ENCODE measurements at places on chromosomes 12 and 14.

DNA sequence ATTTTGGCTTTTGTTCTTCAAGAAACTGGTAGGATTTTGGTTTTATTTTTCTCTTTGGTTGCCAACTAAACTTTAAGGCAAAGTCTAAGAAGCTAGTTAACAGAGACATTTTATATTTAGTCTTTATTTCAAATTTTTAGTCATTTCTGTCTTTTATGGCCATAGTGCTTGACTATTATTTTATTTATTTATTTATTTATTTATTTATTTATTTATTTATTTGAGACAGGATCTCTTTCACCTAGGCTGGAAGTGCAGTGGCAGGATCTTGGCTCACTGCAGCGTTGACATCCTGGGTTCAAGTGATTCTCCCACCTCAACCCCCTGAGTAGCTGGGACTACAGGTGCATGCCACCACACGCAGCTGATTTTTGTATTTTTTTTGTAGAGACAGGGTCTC is 3.1 kb downstream of the MON2 start:
- no peak for DNase-seq

DNA sequence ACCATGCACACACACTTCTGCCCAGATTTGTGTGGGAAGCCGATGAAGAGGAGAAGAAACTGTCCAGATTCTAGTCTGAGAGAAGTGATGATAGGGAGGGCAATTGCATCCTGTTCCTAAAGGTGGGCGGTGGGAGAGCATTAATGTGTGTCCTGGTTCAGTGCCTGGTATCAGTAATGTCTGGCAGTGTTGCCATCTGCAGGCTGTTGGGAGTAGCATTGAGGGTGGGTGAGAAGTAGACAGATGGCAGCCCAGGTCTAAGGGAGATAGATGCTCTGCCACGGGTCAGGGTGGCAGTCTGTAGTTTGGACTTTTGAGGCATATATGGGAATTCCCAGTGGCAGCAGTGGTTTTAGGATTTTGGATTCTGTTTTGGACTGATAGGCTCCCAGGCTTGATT is 156.4 kb downstream of the ETNK1 start:
- DNase-seq = no peak

DNA sequence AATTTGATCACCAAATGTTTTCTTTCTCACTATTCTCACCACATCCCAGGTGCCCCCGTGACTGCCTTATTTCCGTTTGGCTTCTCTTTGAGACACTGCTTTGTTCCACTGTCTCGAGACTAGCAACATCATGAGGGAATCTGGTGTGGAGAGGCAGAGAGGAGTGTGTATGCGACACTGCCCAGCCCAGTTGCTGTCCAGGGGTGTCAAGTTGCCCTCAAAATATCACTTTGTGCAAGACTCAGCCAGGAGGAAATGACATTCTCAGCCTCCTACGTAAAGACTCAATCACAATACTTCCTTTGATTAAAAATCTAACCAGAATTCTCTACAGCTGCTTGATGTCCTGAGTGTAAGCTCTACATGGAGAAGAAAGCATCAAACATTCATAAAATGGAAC is 48.2 kb upstream of the EEA1 start:
- no peak for DNase-seq

- no peak for DNase-seq
Observed at GRCh38 chr12:106885026-106885425, 70.7 kb upstream of the TMEM263 start.

DNA sequence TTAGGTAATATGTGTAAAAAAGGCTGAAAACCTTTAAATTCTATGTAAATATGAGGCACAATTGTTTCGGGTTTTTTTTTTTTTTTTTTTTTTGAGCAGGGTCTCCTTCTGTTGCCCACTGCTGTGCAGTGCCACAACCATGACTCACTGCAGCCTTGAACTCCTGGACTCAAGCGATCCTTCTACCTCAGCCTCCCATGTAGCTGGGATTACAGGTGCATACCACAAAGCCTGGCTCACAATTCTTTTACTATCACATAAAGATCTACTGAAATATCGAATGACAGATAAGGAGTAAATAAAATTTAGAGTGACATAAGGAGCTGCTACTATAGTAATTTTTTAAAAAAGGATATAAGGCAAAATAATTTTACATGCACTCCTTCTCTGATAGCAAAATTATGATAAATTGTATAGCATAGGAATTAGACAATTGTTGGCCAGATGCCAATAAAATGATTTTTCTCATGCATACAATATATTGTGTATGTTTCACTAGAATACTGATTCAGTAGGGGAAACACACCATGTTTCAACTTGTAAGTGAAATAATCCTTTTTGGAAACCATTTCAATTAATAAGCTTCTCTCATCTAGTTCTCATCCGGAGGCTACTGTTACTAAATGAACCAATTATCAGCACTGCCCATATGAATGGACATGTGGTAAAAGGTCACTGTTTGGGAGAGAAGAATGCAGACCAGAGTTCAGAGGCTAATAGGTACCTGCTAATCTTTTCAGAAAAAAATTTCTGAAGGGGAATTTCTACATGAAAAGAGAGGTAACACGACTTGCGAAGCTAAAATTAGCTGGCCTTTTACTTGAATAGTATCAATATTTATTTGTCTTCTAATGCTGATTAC is 108.4 kb downstream of the PPP1R12A start:
- peak; percentile 12 for DNase-seq

GRCh38 chr12:63782466-63782865 is 2.8 kb downstream of the RXYLT1 start:
- no peak for DNase-seq

DNA sequence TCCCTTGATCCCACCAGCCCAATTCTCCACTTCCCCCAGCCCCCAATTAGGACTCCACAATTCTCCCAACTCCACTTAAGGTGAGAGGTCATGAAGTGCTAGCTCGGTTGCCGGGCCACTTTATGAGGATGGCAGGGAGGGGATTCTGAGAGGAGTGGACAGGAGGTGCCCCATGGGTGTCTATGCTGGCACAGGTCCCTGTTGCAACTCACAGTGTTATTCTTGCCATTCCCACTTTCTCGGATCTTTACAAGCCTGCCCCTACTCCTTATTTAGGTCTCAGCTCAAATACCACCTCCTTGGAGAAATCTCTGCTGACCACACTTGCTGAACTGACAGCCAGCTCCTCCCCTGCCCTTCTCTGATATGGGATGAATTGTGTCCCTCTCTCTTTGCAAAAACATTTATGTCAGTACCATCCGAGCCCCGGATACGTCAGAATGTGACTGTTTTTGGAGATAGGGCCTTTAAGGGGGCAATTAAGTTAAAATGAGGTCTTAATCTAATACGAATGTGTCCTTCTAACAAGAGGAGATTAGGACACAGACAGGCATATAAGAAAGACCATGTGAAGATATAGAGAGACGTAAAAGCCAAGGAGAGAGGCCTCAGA is 4.2 kb upstream of the LGALS3 start:
- DNase-seq = no peak

- DNase-seq = no peak
Observed at GRCh38 chr12:89760783-89761182, 52.1 kb upstream of the ATP2B1 start.

- DNase-seq = peak; percentile 22
Observed at GRCh38 chr14:26589925-26590324, 7.9 kb downstream of the NOVA1 start.

- DNase-seq = no peak
Observed at GRCh38 chr12:53755451-53755891, 3.7 kb upstream of the CISTR start.

GRCh38 chr12:95673576-95673975 is 117.0 kb downstream of the NTN4 start:
- no peak for DNase-seq

DNA sequence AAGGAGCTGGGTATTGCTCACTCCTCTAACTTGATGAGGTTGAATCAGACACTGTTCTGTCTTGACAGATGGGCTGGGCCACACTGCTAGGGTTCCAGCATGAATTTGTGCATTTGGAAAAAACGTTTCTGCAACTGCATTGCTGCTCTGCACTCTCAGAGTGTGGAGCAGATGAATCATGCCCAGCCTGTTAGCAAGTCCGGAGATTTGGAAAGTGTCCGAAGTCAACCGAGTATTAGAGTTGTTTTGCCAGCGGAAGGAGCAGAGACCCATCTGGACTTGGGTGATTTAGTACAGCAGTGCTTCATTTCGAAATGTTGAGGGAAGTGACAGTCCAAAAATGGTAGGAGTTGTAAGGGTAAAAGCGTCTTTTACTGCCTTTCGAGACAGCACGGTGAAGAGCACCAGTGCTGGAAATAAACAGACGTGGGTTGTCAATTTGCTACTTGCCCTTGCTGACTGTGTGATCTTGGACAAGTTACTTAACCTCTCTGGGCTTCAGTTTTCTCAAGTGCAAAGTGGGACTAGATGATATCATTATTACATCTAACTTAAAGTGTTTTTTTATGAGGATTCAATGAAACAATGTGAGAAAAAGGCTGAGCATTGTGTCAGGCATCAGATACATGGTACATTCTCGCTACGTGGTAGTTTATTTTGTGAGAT is 139.5 kb downstream of the CHST11 start:
- no peak for DNase-seq

DNA sequence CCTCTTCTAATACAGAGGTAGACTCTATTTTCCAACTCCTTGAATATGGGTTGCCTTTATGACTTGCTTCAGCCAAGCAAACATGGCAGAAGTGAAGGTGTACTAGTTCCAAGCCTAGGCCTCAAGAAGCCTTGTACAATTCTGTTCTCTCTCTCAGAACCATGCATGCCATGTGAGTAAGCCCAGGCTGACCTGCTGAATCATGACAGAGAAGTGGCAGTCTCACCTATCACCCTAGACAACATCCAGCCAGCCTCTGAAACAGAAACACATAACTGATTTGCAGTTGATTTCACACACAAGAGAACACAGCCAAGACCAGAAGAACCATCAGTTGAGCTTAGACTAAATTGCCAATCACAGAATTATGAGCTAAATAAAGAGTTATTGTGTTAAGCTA is 157.2 kb downstream of the GARIN6 start:
- no peak for DNase-seq

DNA sequence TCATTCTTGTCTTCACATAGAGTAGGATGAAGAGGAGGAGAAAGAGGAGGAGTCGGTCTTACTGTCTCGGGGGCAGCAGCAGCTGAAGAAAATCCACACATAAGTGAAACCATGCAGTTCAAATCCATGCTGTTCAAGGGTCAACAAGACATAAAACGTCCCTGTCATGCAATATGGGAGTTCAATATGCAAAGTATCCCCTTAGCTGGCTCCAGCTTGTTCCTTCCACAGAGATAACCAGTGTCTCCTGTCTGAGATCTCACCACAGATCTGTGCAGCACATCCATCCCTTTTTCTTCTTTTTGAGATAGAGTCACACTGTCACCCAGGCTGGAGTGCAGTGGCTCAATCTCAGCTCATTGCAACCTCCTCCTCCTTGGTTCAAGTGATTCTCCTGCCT is 357.5 kb downstream of the GALC start:
- no peak for DNase-seq

- no peak for DNase-seq
Observed at GRCh38 chr12:46111715-46112114, 121.3 kb upstream of the SCAF11 start.

GRCh38 chr14:22282417-22282816 is 306.6 kb downstream of the DAD1 start:
- DNase-seq = no peak

- no peak for DNase-seq
Observed at GRCh38 chr12:62215506-62215905, 44.7 kb upstream of the USP15 start.

- DNase-seq = no peak
Observed at GRCh38 chr12:109770861-109771670, 57.4 kb downstream of the FAM222A start.

DNA sequence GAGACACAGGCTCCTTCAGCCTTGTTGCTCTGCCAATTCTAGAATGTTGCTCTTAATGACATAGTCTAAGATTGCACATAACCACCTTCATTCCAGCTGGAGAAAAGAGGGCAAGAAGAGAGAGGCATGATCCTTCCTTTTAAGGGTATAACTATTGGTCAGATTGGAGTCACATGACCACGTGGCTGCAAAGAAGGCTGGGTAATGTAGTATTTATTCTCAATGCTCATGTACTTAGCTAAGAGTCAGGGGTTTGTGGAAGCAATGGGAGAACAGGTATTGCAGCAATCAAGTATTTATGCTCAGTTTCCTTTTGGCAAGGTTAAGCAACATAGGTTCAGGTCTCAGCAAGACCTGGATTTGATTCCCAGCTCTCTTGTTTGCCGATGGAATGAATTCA is 298.8 kb upstream of the TBX3 start:
- DNase-seq = no peak

GRCh38 chr14:99202516-99202915 is 69.5 kb downstream of the BCL11B start:
- DNase-seq = no peak

DNA sequence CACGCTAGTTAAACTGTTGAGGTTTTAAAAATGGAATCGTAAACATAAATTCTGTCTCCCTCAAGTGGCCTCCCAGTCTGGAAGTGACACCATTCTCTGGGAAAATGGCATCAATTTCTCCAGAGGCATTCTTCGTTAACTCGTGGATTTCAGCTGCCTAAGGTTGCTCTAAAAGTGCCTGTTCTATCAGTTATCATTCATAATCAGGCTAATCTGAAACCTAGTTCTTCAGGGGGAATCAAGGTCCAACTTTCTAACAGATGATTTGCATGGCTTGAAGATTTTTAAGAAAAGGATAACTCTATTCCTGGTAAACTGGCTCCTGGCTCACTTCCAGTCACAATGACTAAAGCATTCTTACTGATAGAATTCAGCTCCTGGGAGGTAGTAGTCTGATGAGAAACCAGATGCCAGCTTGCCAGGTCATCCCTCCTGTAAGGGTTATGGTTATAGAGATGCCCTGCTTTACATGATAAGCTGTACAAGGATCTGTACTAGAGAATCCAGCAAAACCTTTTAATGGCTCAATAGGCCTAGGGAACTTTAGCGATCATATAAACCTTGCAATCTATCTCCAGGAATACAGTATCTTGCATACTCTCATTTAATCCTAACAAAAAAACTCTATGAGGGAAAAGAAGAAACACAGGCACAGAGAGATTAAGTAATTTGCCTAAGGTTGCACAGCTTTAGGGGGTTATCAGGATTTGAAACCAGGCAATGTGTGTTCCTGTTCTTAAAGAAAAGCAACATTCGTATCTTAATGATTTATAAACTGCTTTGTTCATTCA is 1.5 kb downstream of the L3HYPDH start:
- DNase-seq = peak; percentile 42

DNA sequence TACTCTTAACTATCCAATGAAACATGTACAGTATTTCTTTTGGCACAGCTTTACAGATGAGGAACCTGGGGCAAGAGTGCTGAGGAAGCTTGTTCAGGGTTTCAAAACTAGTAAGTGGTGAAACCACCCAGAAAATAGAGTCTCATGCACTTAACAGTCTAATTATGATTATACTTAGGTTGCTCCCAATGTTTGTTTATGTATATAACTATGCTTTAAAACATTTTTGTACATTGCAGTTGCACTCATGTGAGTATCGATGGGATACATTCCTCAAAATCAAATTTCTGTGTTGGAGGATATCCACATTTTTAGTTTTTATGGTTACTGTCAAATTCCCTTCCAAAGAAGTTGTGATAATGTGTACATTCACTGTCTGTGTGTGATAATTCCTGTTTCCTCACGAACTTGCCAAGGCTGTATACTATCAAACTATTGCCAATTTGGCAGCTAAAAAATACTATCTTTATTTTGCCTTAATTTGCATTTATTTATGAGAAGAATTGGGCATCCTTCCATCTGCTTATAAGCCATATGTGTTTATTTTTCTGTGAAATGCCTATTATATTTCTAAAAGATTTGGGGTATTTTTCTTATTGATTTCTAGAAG is 143.9 kb upstream of the SSTR1 start:
- DNase-seq = no peak

GRCh38 chr14:89241257-89241656 is 175.8 kb downstream of the FOXN3 start:
- DNase-seq = no peak

Data from NCI-H1417 (cell line).